NCI-H774 (cell line): ENCODE measurements at places on chromosomes 11 and 22.

DNA sequence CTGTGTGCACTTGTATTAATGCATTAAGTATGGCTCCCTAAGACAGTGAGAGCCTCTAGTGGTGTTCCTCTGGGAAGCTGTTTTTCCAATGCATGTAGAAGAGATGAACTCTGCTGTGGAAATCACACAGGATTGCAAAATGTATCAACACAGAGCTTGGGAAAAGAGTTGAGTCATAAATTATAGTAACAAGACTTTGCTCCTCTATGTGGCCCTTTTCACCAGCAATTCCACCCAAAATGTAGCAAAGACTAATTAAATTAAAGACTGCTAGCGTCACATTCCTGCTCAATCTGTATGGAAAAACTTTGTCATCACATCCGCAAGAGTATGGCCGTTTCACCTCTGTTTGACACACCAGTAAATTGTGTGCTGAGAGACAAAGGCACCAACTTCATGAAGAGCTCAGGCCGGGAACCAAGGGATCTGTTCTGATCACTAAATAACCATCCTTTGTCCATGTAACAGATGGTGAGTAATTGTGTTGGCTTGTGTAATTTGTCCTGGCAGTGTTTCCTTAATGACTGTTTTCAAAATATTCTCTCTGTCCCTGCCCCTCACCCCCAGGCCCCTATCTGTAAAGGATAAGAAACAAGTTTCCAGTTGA is 209.2 kb upstream of the SORL1-AS1 start:
- DNase-seq = no peak

GRCh38 chr22:27237080-27237741 is 564.3 kb downstream of the MN1 start:
- no peak for DNase-seq

DNA sequence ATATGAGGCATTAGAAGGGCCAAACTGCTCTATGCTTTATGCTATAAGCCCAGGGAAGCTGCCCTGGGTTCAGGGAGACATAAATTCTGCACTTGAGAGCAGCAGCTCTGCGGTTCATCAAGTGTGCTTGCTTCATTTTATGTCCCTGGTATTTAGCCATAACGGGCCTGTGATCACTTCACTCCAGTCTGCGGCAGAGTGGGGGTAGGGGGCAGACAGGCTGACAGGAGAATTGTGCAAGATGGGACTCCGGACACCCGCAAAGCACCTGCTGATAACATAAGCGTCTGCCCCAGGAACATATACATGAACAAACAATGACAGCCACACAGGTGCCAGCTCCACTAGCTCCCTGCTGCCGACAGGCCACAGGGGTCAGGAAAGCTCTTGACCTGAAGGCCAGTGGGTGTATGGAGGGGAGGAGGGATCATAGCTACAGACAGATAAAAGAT is 56.1 kb downstream of the SMCO4 start:
- peak; percentile 35 for DNase-seq

- no peak for DNase-seq
Observed at GRCh38 chr11:44005063-44005701, 42.6 kb upstream of the ACCSL start.

DNA sequence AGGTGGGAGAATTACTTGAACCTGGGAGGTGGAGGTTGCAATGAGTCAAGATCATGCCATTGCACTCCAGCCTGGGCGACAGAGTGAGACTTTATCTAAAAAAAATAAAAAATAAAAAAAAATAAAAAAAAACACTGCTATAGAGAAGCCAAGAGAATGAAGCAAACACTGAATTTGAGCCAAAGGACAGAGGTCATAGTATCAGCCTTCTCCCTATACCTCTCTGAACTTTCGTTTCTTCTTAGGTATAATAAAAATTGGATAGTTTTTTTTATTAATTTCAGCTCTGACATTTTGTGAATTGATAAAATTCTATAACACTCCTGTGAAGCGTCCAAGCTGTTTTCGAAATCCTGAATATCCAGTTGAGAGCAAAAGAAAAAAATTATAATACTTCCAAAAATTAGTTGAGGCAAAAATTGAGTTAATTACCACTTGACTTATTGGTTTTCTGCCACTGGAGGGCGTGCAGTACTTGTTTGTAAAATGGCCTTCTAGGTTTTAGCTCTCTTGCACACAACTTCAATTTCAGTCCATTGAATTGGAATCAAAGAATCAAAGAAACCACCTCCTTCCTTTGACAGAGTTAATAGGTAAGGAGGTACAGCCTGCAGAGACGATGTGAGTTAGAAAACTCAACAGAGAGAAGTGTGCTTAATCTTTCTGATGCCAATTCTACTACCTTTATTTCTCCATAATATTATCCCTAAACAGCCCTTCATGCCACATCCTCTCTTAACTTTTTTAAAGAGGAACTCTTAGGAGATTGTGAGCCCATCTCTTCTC is 143.2 kb downstream of the BBOX1 start:
- DNase-seq = peak; percentile 41

GRCh38 chr22:37127350-37127878 is 17.9 kb upstream of the TMPRSS6 start:
- no peak for DNase-seq
